T47D (cell line): ENCODE measurements at places on chromosomes 5 and 9.
A peak's percentile ranks its signal among the peaks of the same experiment; 100 is the strongest.

- no peak for DNase-seq
These were observed 275.0 kb downstream of the ARHGEF28 start for GRCh38 chr5:73901043-73901442.

- no peak for DNase-seq
These were observed 95.8 kb downstream of the PCSK1 start for GRCh38 chr5:96337048-96337781.

GRCh38 chr5:67166460-67167285 is 29.9 kb downstream of the CD180 start:
- DNase-seq, result no peak

DNA sequence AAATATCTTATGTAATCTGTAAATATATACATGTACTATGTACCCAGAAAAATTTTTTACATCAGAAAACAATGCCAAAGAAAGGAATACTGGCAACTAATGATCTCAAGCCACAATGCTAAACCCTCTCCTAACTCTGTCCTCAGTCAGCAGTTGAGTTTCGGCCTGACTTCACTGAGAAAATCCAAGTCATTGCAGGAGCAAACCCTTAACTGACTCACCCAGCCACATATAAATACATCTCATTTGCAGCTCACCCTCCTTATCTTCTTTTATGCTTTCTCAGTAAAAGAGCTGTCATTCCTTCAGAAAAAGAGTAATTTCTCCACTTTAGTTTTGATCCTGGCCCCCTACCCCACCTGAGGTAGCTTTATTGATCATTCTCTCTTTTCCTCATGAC is 46.1 kb upstream of the TMED7 start:
- no peak for DNase-seq

GRCh38 chr5:6732634-6733410 is 19.6 kb downstream of the TENT4A start:
- no peak for DNase-seq

DNA sequence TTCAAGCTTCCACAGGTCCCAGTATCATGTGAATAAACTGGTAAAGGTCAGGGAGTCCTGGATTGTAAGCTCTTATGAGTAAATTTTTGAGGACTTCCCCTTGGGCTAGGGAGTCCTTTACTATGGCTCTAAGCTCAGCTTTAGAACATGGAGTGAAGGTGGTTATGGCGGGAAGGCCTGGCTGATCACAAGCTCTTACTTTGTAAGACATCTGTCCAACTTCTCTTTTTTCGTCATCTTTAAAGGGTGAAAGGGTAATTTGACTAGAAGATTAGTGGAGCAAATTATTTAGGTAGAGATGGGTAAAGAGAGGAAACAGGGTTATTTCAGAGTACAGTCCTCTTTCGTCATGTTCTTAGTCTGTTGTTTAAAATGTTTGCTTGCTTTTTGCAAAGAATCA is 155.4 kb downstream of the AOPEP start:
- DNase-seq, result no peak

DNA sequence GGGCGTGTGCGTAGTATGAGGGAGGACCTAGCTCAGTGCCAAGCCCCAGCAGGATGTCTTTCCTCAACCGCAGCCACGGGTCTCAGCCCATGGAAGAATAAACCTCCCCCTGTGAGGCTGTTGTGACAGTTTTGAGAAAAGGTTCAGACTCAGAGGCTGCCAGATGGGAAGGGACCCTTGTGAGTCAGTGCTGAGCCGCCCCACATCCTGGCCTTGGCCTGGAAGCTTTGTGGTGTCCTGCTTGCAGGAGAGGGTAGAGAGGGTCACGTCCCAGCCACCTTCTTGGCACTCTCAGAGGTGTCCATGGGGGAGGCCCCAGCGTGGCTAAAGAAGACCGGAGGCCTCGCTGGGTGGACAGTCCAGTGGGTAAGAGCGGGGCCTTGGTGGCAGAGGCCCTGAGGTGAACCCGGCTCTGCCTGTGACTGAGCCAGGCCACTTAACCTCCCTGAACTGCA is 2.8 kb downstream of the GRHPR start:
- DNase-seq, result no peak

DNA sequence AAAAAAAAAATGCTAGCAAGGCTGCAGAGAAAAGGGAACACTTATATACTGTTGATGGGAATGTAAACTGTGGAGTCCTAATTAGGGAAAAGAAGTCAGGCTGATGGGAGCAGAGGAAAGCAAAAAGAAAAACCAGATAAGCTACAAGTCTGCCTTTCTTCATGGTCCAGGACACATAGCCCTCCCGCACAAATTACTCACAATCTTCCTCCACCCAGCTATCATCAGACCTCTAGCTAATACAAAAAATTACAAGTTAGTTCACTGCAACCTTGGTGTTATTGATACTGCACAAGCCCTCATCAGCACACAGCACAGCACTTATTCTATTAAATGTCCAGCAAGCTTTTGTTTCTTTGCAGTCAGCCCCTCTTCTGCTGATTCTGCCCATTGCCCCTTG is 186.0 kb upstream of the ADRA1B start:
- no peak for DNase-seq

- DNase-seq, result no peak
These were observed 67.7 kb downstream of the ABCA1 start for GRCh38 chr9:104860263-104860662.

DNA sequence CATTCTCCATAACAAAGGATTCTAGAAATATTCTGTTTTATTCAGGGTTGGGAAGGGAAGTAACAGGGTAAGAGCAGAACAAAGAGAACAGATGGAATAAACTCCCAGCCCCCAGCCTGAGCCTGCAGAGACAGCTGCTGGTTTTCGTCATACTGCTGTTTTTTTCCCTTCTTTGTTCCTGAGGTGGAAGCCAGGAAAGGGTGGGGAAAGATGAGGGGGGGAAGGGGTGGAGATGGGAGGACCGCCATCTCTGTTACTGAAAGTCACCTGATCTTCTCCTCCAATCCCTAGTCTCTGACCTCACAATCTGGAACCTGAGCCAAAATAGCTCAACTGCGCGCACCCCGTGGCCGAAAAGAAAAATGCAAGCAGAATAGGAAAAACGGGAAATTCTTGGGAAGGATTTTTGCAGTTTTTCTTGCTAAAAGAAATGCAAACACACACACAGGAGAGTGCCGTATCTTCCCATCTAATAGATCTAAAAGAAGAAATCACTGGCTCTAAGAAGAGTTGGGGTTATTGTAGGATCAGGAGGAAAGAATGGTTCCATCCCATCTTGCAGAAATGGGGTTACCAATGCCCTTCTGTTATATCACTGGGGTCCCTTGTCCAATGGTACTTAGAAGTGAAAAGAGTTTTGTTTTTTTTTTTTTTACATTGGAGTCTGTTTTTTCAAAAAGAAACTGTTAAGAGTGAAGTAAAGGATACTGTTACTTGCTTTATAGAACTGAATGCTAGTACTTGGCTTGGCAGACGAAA is 57.9 kb downstream of the DIAPH1 start:
- peak; percentile 95 for DNase-seq

GRCh38 chr5:53068291-53068836 is 41.2 kb downstream of the MOCS2 start:
- DNase-seq, result no peak

DNA sequence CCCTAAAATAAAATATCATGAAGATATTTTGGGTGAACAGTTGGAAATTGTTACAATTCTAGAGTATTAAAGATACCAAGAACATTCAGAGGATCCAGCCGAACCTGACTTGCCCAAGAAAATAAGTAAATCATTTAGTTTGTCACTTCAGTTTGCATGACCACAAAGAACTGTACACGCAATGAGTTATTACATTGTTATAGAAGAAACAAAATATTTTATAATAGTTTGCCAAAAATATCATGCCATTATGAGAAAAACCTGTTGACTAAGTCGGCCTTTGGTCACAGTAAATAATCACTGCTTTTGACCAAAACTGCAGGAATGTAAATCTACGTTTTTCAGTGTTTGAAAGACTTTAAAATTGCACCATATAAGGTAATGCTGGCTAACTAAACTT is 27.9 kb downstream of the TRIO start:
- no peak for DNase-seq

GRCh38 chr5:178590924-178591423 is 781 bp upstream of the COL23A1 start:
- DNase-seq, result no peak

DNA sequence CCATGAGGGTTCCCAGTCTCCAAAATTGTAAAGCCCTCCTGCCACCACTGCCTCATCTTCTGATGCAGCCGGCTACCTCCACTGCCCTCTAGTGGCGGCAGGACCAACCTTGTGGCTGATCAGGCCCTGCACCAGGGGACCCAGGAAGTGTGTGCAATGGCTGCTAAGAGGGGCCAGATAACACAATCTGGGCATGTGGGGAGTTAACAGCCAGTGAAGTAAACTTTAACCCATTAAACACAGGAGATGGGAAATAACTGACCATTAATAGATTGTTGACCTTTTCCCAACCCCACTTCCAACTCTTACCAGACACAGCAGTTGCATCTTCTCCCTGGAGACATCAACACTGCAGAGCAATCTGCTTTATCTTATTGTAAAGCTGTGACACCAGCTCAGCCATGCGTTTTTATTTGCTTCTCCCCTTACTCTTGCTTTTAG is 63.3 kb downstream of the FREM1 start:
- DNase-seq, result peak; percentile 26

GRCh38 chr9:91951944-91952520 is 2.0 kb upstream of the ROR2 start:
- no peak for DNase-seq

- no peak for DNase-seq
These were observed 136.7 kb upstream of the ZNF462 start for GRCh38 chr9:106726070-106726815.

- DNase-seq, result no peak
These were observed 60.0 kb downstream of the RALGPS1 start for GRCh38 chr9:126974594-126974993.

- DNase-seq, result no peak
These were observed 110.5 kb upstream of the LRRTM2 start for GRCh38 chr5:138985683-138986082.

DNA sequence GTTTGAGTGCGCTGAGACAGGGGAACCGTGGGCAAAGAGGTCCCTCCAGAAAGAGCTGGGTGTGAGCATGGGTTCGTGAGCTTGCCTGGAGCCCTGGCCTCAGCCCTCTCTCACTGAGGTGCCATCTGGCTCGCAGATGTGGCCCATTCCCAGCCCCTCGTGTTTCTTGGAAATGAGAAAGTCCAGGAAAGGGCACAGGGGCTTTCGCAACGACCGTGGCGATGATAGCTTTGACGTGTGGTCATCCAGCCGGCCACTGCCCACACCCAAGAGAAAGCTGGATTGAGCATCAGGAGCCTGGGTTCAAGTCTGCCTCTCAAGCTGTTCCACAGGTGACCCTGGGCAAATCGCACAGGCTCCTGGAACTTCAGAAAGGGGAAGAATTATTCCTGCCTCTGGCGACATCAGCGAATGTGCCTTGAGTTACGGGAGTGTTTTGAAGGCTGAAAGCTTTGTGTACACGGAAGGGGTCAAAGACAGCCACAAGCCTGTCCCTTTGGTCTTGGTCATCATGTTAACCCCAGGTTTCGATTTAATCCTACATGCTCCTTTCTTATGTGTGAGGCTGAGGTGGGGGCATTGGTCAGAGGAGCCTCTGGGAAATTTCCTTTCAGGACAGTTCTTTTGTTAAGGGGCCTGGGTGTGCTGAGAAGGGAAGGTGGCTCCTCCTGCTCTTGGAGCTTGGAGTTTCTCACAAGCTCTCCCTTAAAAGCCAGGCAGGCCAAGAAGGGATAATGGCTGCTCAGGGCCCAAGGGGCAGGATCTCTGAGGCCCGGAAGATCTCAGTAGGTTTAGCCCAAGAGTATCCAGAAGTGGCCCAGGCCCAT is 41.7 kb upstream of the IL17B start:
- no peak for DNase-seq

GRCh38 chr5:149496166-149496565 is 55.1 kb downstream of the CSNK1A1 start:
- DNase-seq, result no peak

- DNase-seq, result no peak
These were observed 50.3 kb downstream of the MAN2A1 start for GRCh38 chr5:109739741-109740728.

DNA sequence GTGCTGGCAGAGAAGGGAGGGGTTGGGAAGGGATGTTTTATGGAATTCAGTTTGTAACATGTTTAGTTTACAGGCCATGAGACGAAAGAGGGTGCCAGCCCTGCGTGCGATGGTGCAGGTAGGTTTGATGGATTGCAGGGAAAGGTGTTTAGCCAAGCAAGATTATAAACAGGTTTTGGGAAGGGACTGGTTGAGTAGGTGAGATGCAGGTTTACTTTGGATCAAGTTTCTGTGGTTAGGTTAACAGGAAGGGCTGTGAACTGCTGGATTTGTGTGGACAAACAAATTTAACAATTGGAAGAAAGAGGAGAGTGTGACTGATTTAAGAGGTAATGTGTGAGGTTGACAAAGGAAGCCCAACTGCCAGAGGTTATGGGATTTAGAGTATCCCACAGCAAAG is 32.6 kb upstream of the GPX3 start:
- DNase-seq, result peak; percentile 89

GRCh38 chr5:154654486-154655371 is 100.4 kb upstream of the LARP1 start:
- DNase-seq, result no peak

DNA sequence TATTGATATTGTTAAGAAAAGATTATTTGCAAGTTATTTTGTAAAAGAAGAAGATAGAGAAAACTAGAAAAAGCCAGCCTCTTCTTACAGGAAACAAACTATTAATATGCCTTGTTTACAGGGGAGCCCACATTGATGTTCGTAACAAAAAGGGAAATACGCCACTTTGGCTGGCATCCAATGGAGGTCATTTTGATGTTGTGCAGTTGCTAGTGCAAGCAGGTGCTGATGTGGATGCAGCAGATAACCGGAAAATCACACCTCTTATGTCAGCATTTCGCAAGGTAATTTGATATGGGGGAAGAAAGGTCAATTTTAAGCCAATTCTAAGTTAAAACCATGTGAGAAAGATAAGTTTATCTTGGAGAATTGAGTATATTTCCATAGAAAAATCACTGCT is 37.6 kb upstream of the EIF4EBP3 start:
- no peak for DNase-seq

- DNase-seq, result no peak
These were observed 348.1 kb upstream of the WWC1 start for GRCh38 chr5:167943343-167943742.

- DNase-seq, result no peak
These were observed 198.1 kb downstream of the ROR2 start for GRCh38 chr9:91751922-91752321.

DNA sequence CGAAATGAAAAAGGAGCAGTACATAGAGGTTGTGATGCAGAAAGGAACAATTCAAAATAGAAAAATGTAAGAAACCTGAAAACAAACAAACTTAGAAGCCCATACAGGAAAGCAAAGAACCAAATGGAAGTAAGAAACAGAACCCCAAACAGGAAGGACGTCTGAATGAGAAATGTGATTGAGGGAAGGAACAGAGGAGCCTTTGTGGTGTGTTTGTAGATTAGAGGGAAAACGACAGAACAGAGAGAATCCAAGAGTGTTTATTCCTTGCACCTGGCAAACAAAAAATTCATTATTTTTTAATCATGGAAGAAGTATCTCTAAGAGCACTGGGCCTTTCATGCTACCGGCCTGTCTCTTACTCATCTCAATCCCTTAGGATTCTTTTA is 67.8 kb upstream of the ZSWIM6 start:
- no peak for DNase-seq

DNA sequence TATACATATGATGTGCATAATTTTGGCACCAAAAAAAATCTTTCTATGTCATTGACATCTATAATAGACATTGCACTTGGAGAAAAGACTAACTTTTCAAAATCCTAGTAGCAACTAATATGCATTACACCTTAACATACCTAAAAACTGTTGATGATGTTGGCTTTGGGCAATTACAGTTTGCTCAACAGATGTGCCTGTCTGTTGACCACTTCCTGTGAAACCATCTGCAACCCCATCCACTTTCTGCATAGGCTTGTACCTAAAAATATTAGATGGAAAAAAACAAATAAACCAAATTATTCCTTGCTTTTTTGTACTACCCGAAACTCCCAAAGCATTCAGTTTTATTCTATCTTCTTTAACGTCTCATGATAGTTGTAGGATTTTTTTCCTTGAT is 248.6 kb downstream of the RFX3 start:
- no peak for DNase-seq
